ENCODE measurements at places on chromosomes 7 and 10. TPM values are rescaled to one million over a fixed set of nuclear protein-coding genes. Genes with fewer than 3 reads are reported as not detected.

The C10orf105 gene
- total RNA-seq: not detected

The CPN1 gene
- total RNA-seq: not detected

The MSMB gene
- total RNA-seq: not detected

The PRF1 gene
- total RNA-seq: not detected

The ITIH5 gene
- total RNA-seq: 2.2 TPM

The KLF14 gene
- not detected for total RNA-seq

The MSS51 gene
- 2.4 TPM for total RNA-seq

The DENND2A gene
- 0.36 TPM for total RNA-seq

The CLCN1 gene
- total RNA-seq: under 0.01 TPM

The SIRT1 gene
- 19.9 TPM for total RNA-seq

DNA sequence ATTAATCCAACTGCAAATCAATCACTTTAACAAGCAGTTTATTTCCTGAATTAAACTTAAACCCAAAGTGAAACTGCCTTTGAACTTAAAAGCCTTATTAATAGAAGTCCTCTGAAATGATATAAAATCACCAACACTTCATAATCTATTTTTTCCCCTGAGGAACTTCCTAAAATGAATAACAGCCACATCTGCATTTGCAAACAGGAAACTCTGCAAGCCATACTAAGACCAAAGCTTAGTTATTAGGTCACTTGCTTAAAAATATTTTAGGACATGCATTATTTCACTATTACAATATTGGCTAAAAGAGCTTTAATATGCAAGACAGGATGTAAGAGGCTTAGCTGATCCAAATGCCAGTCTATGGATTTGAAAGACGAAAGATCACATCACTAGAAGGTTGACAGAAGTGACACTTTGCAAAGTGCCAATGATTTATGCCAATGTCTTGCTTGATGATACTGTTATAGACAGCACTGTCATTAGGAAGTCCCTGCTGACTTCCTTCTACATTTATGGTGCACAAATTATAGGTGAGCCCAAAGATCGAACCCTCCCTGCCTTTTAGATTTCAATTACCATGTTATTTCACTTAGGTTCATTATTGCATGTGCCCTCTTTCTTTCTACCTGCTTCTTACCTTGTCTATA, 99.9 kb upstream of the SKAP2 start:
- no peaks in the 10 kb centered on the region for H3K36me3 ChIP-seq
- H3K27ac ChIP-seq: no peak overlapping the region
- no peak overlapping the region for H3K4me3 ChIP-seq
- peaks cover 4% of the 10 kb centered on the region for H3K4me1 ChIP-seq
- DNase-seq: no peak

GRCh38 chr10:1638889-1639419, 98.4 kb downstream of the ADARB2 start:
- no peaks in the 10 kb centered on the region for H3K27me3 ChIP-seq
- H3K27ac ChIP-seq: no peak overlapping the region
- H3K36me3 ChIP-seq: no peaks in the 10 kb centered on the region
- H3K4me3 ChIP-seq: no peak overlapping the region
- DNase-seq: peak; percentile 34
- no peaks in the 10 kb centered on the region for H3K4me1 ChIP-seq

- no peaks in the 10 kb centered on the region for H3K36me3 ChIP-seq
- no peak overlapping the region for H3K4me3 ChIP-seq
- no peak overlapping the region for H3K27ac ChIP-seq
- no peaks in the 10 kb centered on the region for H3K4me1 ChIP-seq
- H3K27me3 ChIP-seq: no peaks in the 10 kb centered on the region
Observed at GRCh38 chr10:95168694-95169093, 25.3 kb upstream of the ACSM6 start.

DNA sequence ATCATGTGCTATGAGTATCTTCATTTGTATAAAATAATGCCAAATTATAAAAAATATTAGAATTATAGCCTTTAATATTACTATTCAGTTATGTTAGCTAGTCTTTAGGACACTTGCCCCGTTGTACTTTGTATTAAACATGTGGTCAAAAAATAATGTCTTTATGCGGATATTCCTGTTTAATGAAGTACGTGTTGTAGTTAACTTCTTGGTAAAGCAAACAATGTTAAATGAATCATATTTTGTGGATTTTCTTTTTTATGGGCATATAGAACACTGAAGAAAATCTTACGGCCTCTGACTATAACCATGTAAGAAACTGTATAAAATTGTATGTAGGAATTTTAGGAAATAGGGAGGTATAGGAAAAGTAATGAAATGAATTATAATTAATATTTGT, 14.3 kb downstream of the GLCCI1 start:
- no peak overlapping the region for H3K4me3 ChIP-seq
- no peaks in the 10 kb centered on the region for H3K27me3 ChIP-seq
- DNase-seq: peak; percentile 10
- H3K4me1 ChIP-seq: peaks cover 4% of the 10 kb centered on the region

- H3K27ac ChIP-seq: no peak overlapping the region
- H3K27me3 ChIP-seq: no peaks in the 10 kb centered on the region
- DNase-seq: no peak
Observed at GRCh38 chr7:114648117-114648516, 233.5 kb downstream of the FOXP2 start.

- no peak overlapping the region for H3K27ac ChIP-seq
- DNase-seq: no peak
- no peaks in the 10 kb centered on the region for H3K27me3 ChIP-seq
- H3K36me3 ChIP-seq: peaks cover 45% of the 10 kb centered on the region
Observed at GRCh38 chr10:27536437-27536836, 32.3 kb downstream of the RAB18 start.

GRCh38 chr7:1255817-1256340, 23.2 kb downstream of the UNCX start:
- peaks cover 51% of the 10 kb centered on the region for H3K27me3 ChIP-seq
- no peaks in the 10 kb centered on the region for H3K4me1 ChIP-seq

GRCh38 chr10:115093776-115094408, 727 bp downstream of the ATRNL1 start:
- peaks cover 45% of the 10 kb centered on the region for H3K27me3 ChIP-seq
- H3K36me3 ChIP-seq: no peaks in the 10 kb centered on the region
- H3K4me1 ChIP-seq: no peaks in the 10 kb centered on the region
- no peak overlapping the region for H3K27ac ChIP-seq
- peak overlapping the region; percentile 66 for H3K4me3 ChIP-seq
- DNase-seq: peak; percentile 86

DNA sequence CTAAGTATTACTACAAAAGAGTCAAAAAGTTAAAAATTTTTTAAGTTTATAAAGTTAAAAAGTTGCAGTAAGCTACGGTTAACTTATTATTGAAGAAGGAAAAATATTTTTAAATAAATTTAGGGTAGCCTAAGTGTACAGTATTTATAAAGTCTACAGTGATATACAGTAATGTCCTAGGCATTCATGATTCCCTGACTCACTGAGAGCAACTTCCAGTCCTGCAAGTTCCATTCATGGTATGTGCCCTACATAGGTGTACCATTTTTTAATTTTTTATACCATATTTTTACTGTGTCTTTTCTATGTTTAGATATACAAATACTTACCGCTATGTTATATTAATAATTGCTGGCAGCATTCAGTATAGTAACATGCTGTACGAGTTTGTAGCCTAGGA, 92.3 kb downstream of the CTNNA3 start:
- H3K27ac ChIP-seq: no peak overlapping the region
- no peak for DNase-seq
- H3K36me3 ChIP-seq: no peaks in the 10 kb centered on the region

GRCh38 chr7:27032839-27033238, 63.0 kb downstream of the HOXA1 start:
- peak; percentile 31 for DNase-seq
- H3K4me1 ChIP-seq: peaks cover 15% of the 10 kb centered on the region
- no peak overlapping the region for H3K4me3 ChIP-seq
- no peaks in the 10 kb centered on the region for H3K27me3 ChIP-seq
- no peaks in the 10 kb centered on the region for H3K36me3 ChIP-seq

GRCh38 chr7:522071-522950, 2.7 kb upstream of the PDGFA start:
- no peaks in the 10 kb centered on the region for H3K36me3 ChIP-seq
- peak; percentile 87 for DNase-seq
- peaks cover 17% of the 10 kb centered on the region for H3K4me1 ChIP-seq
- H3K27ac ChIP-seq: no peak overlapping the region
- H3K4me3 ChIP-seq: peak overlapping the region; percentile 66
- H3K27me3 ChIP-seq: peaks cover 21% of the 10 kb centered on the region

GRCh38 chr10:71132321-71132810, 80.0 kb upstream of the UNC5B start:
- H3K4me3 ChIP-seq: no peak overlapping the region
- DNase-seq: no peak
- no peaks in the 10 kb centered on the region for H3K4me1 ChIP-seq
- no peak overlapping the region for H3K27ac ChIP-seq

GRCh38 chr7:120550494-120551048, 277.6 kb downstream of the KCND2 start:
- no peak overlapping the region for H3K4me3 ChIP-seq
- DNase-seq: no peak
- H3K27ac ChIP-seq: no peak overlapping the region
- no peaks in the 10 kb centered on the region for H3K27me3 ChIP-seq
- no peaks in the 10 kb centered on the region for H3K4me1 ChIP-seq

- no peaks in the 10 kb centered on the region for H3K36me3 ChIP-seq
- DNase-seq: peak; percentile 94
- H3K27ac ChIP-seq: no peak overlapping the region
- no peaks in the 10 kb centered on the region for H3K27me3 ChIP-seq
- H3K4me1 ChIP-seq: peaks cover 5% of the 10 kb centered on the region
Observed at GRCh38 chr10:124292911-124293615, 125.7 kb downstream of the OAT start.

DNA sequence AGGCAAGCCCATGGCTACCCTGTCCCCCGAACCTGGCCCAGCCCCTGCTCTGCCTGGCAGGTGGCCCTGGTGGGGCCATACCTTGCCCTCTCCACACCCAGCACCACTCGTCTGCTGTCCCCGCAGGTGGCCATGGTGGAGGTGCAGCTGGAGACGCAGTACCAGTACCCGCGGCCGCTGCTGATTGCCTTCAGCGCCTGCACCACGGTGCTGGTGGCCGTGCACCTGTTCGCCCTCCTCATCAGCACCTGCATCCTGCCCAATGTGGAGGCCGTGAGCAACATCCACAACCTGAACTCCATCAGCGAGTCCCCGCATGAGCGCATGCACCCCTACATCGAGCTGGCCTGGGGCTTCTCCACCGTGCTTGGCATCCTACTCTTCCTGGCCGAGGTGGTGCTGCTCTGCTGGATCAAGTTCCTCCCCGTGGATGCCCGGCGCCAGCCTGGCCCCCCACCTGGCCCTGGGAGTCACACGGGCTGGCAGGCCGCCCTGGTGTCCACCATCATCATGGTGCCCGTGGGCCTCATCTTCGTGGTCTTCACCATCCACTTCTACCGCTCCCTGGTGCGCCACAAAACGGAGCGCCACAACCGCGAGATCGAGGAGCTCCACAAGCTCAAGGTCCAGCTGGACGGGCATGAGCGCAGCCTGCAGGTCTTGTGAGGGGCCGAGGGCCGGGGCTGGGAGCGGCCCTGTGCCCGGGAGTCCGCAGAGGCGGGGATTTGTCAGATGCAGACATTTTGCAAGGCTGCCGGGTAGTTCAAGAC, 13.2 kb downstream of the ORAI2 start:
- H3K36me3 ChIP-seq: peaks cover 19% of the 10 kb centered on the region
- H3K4me3 ChIP-seq: no peak overlapping the region
- peaks cover 5% of the 10 kb centered on the region for H3K4me1 ChIP-seq
- no peak overlapping the region for H3K27ac ChIP-seq
- H3K27me3 ChIP-seq: no peaks in the 10 kb centered on the region
- DNase-seq: peak; percentile 27

- no peaks in the 10 kb centered on the region for H3K27me3 ChIP-seq
- H3K4me3 ChIP-seq: no peak overlapping the region
- no peak overlapping the region for H3K27ac ChIP-seq
- no peak for DNase-seq
Observed at GRCh38 chr10:1374511-1375345, 318.5 kb downstream of the WDR37 start.

DNA sequence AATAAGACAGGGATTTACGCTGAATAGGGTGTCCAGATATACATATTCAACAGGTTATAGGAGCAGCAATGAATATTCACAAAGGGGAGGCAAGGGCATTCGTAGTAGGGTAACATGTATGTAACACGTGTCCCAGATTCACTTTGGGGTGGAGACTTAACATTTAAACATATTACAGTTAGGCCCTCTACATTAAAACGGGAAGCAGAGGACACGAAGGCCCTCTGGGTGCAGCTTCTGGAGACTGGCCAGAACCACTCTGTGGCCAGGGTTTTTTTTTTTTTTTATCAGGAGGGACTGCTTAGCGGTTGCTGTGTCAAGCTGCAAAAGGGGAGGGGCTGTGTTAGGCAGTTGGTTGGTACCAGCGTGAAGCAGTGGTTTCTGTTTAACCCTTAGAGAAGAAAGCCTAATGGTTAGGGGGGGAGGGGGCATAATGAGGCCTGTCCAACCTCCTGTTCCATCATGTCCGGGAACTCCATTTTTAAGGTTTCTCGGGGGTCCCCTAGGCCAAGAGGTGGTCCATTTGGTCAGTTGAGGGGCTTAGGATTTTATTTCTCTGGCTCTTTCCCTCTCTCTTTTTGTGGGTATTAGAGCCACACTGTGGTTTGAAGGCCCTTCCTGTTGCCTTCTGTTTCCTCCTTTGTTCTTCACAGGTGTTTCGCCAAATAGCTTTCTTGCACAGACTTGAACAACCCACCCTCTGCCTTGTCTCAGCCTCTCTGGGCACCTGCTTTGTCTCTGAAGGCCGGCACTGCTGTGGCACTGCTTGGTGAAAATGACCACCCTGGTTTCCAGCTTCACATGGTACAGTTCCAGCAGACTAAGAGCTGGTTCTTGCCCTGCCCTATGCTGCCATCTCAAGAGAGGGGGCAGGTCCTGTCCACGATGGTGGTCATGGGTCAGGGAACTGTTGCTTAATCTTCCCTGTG, 26.4 kb downstream of the PRF1 start:
- H3K27ac ChIP-seq: peak overlapping the region; percentile 41
- H3K36me3 ChIP-seq: no peaks in the 10 kb centered on the region
- DNase-seq: peak; percentile 80
- no peak overlapping the region for H3K4me3 ChIP-seq
- H3K27me3 ChIP-seq: no peaks in the 10 kb centered on the region

GRCh38 chr10:82750538-82750937, 875.5 kb downstream of the NRG3 start:
- H3K36me3 ChIP-seq: no peaks in the 10 kb centered on the region
- H3K4me3 ChIP-seq: no peak overlapping the region
- DNase-seq: no peak
- no peaks in the 10 kb centered on the region for H3K27me3 ChIP-seq

GRCh38 chr10:54125098-54125747, 675.8 kb downstream of the PCDH15 start:
- no peak overlapping the region for H3K4me3 ChIP-seq
- no peaks in the 10 kb centered on the region for H3K4me1 ChIP-seq
- no peak overlapping the region for H3K27ac ChIP-seq
- no peaks in the 10 kb centered on the region for H3K27me3 ChIP-seq
- no peak for DNase-seq
